ENCODE measurements at places on chromosomes 4 and X.

GRCh38 chr4:162347842-162348213 lies 184.0 kb upstream of the FSTL5 start:
- no peak for DNase-seq

- no peak for DNase-seq
These were observed 1017.1 kb upstream of the HS3ST1 start for GRCh38 chr4:12445711-12446235.

GRCh38 chrX:48737940-48738339 lies 23.6 kb upstream of the GLOD5 start:
- DNase-seq = no peak

DNA sequence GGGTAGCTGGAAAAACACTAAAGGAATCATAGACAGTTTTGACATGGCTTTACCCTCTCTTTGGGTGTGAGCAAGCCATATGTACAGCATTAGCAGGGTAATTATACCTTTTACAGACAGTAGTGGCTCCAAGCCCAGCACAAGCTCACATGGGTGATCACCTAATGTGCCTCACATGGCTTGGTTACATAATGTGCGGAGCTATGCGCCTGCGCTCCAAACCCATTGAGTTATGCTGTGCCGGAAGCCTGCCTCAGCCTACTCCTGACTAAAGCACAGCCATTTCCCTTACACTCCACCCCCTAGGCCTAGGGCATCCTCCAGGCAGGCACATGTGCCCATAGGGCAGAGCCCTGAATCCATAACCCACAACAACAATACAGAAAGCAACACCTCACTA lies 6.5 kb upstream of the TSPAN5 start:
- no peak for DNase-seq

DNA sequence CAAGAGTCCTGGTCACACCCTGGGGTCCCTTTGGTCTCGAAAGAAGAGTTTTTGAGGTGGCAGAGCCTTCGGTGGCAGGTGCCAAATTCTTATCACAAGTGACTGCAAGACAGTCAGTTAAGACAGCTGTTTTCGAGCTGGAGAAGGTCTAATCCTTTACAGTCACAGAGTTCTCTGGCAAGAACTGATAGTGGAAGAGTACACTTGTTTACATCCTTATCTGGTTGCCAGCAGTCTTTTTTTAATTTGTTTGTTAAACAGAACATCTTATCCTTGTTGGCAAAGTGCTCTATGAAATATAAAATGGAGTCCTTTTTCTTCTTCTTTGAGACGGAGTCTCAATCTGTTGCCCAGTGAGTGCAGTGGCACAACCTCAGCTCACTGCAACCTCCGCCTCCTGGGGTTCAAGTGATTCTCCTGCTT lies 50.4 kb upstream of the ELOVL6 start:
- DNase-seq = no peak

GRCh38 chr4:108533245-108533844 lies 87.0 kb upstream of the RPL34 start:
- no peak for DNase-seq

GRCh38 chr4:2662598-2662997 lies 93.5 kb downstream of the TNIP2 start:
- DNase-seq = no peak

DNA sequence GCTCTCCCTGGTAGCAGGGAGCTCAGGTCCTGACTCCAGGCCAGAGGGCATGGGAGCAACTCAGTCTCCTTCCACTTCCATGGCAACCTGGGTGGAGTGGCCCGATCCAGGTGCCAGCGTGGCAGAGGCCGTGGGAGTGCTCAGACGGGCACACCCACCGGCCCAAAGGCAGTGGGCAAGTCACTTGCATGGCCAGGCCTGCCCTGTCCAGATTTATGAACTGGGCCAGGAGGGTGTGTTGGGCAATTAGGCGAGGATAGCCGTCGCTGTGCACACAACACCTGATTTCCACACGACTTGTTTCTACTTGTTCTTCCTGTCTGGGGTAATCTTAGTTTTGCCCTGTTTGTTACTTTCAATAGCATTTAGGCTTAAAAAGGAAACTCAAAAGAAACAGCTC lies 55.5 kb upstream of the NYX start:
- no peak for DNase-seq

- no peak for DNase-seq
These were observed 428.9 kb upstream of the GNPDA2 start for GRCh38 chr4:45155081-45155777.

DNA sequence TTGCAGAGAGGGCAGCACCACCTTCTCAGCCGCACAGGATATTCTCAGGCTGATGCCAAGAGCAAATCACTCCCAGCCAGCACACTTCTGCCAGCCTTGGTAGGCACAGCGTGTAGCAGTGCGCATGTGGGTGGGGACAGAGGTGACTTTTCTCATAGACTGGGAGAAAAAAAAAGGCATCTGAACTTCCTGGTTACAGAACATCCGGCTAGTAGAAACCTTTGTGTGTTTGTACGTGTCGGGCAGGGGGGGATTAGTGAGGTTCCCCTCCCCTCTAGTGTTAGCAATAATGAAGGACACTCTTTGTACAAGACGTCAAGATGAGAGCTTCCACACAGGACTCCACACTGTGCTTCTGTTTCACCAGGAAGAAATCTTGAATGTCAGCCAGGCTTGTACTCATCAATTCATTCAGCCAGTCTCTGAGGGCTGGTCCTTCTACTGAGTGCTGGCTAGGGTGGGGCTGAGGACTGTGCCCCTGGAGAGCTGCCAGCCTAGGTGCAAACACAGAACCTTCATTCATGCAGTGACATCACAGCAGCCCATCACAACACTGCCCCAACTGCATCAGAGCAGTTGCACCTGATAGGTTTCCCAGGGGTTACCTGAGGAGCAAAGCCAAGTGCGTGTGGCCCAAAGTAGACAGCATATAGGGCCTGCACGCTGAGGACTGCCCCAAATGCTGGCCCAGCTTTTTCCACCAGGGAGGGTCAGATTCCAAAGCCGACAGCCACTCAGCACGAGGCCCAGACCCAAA lies 34.7 kb downstream of the SLC25A5 start:
- no peak for DNase-seq

DNA sequence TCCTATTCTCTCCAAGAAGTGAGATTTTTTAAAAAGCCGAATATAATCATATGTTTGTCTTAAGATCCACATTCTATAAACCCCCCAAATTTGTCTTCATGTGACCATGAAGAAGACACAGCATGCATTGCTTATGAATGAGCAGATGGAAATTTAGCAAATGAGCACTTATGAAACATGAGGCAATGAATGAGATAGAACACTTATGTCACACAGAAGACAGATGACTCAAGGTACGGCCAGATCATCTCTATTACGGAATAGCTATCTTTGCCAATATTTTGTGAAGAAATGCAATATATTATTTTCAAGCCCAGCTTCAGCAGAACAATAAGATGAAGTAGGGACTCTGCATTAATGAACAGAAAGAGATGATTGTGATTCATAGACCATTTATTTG lies 21.4 kb downstream of the PHEX start:
- DNase-seq = no peak

DNA sequence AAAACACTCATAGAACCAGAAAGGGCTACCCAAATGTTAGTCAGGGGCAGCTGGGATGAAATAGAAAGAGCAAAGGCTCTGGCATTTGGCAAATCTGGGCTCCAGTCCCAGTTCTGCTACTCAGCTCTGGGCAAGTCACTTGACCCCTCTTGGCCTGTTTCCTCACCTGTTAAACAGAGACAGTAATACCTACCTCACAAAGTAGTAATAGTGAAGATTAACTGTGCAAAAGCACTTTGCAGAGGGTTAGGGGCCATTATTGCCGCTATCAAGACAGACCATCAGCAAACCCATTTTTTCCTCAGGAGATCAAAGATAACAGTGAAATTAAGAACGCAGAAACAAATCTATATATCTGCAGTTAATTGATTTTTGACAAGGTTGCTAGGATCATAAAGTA lies 20.6 kb downstream of the ZBTB33 start:
- no peak for DNase-seq

DNA sequence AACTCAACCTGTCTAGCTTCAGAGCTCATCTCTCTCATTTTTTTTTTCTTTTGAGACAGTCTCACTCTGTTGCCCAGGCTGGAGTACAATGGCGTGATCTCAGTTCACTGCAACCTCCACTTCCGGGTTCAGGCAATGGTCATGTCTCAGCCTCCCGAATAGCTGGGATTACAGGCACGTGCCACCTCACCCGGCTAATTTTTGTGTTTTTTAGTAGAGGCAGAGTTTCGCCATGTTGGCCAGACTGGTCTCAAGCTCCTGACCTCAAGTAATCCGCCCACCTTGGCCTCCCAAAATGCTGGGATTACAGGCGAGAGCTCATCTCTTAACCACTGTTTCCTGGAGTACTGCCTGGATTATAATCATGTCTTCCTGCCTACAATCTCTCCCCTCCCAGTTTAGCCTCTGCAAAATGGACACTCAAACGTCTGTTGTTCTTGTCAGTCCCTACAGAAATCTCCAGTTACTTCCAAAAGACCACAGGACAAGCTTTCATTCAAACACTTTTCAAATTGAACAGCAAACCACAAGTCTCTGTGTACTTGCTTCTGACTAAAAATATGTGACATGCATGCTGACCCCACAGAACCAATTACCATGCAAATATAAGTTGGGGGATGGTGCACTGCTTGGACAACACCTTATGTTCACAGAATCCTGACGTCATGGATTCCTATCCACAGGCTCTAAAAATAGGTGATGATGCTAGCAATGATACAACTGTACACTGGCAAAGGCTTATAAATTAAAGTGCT lies 137.2 kb downstream of the SH3KBP1 start:
- no peak for DNase-seq

GRCh38 chr4:152605641-152606335 lies 69.9 kb upstream of the FBXW7 start:
- no peak for DNase-seq

DNA sequence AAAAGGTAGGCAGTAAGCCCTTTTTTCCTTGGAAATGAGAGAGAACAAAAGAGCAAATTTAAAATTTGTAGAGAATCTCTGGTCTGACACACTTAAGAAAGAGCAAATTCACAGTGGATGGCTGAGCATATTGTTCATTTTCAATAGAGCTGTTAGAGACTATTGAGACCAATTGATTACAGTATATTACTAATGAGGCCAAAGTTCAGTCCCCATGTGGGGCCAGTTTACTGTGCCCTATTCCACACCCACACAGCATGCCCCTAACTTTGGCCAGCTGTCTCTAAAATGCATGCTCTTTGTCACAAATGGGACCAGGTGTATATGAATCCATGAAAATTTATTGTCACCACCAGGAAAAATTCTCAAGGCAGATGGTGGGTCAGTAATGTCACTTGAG lies 470.5 kb downstream of the PCDH7 start:
- DNase-seq = no peak

All from vagina (tissue), 2 donors.